Lower lobe of right lung (tissue), 2 donors: ENCODE measurements at places on chromosomes 12 and 14. TPM values are rescaled to one million over a fixed set of nuclear protein-coding genes. Genes with fewer than 3 reads are reported as not detected.

Gene FAM90A1
- total RNA-seq = 0.47 TPM

Gene ATG2B
- 22.4 TPM for total RNA-seq

Gene SALL2
- total RNA-seq = 7.1 TPM

DNA sequence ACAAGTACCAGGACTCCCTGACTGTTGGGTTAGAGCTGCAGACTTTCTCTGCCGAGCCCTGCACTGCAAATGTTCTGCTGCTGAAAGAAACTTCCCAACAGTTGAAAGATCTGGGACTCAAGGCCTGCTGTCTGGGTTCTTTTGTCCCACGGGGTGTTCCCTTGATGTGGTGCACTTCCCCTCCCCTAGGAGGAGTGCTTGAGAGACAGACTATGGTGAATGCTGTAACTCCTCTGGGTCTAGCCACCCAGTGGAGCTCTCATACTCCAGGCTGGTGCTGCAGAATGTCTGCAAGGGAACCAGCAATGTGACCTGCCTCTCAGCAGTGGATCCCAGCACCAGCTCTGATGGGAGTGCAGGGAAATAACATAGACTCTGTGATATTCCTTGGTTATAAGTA lies 129.2 kb upstream of the SLCO1B1 start:
- no peak for DNase-seq

GRCh38 chr12:28535216-28535615 lies 345.0 kb downstream of the CCDC91 start:
- DNase-seq = no peak
